Left ventricle myocardium inferior (tissue), 1 donor: ENCODE measurements at places on chromosomes 13 and 19. TPM values are rescaled to one million over a fixed set of nuclear protein-coding genes. Genes with fewer than 3 reads are reported as not detected.

DNA sequence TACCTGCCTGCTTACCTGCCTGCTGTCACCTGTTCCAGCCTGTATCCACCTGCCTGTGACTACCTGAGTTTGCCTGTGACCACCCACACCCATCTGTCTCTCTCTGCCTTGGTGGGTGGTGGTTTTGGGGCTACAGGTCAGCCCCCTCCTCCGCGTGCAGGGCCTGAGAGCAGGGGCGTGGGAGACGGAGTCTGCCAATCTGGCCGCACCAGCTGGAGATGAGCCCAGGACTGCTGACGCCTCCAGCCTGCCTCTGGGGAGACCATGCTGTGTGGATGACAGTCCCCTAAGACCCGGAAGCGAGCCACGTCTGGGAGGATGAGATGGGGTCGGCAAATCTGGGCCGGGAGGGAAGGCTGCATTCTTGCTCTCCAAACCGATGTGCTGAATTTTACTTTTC lies 15.9 kb upstream of the KCTD15 start:
- DNase-seq: no peak

KIR2DL3 gene
- not detected for total RNA-seq

DNA sequence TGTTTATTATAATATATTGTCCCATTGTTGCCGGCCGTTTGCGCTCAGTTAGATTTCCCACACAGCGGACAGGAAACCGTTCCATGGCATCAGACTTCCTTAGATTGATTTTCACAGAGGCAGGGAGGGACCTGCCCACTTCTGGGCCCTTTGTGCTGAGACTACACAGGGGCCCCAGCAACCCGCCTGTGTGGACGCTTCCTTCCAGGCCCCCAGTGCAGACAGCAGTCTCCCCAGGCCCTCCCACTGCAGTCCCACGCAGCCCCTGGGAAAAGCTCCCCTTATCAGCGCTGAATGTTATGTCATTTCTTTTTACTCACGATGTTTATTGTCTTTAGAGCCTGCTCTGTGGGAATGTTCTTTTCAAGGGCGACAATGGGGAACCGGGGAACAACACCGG lies 351.7 kb upstream of the ARGLU1 start:
- peak; percentile 63 for DNase-seq

SUGT1 gene
- 57.8 TPM for total RNA-seq

ZNF625 gene
- total RNA-seq: 4.0 TPM

DNA sequence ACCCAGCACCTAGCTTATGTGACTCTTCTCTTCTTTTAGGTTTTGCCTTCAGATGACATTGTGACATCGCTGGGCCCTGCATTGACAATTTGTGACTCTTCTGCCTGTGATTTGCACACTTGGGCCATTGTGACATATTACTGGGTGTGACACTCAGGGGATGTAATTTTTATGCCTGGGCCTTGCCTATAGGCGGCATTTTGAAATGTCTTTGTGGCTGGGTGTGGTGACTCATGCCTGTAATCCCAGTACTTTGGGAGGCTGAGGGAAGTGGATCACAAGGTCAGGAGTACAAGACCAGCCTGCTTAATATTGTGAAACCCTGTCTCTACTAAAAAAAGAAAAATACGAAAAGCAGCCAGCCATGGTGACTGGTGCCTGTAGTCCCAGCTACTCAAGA lies 28.4 kb upstream of the ZNF681 start:
- DNase-seq: no peak

NOTCH3 gene
- 21.7 TPM for total RNA-seq

- no peak for DNase-seq
Observed at GRCh38 chr13:98556968-98557631, 19.8 kb downstream of the STK24 start.
